Cortex of kidney (tissue), 1 donor: ENCODE measurements at places on chromosomes 5 and 9.

- no peak for DNase-seq
These were observed 9.6 kb downstream of the CSF2 start for GRCh38 chr5:132083071-132083678.

DNA sequence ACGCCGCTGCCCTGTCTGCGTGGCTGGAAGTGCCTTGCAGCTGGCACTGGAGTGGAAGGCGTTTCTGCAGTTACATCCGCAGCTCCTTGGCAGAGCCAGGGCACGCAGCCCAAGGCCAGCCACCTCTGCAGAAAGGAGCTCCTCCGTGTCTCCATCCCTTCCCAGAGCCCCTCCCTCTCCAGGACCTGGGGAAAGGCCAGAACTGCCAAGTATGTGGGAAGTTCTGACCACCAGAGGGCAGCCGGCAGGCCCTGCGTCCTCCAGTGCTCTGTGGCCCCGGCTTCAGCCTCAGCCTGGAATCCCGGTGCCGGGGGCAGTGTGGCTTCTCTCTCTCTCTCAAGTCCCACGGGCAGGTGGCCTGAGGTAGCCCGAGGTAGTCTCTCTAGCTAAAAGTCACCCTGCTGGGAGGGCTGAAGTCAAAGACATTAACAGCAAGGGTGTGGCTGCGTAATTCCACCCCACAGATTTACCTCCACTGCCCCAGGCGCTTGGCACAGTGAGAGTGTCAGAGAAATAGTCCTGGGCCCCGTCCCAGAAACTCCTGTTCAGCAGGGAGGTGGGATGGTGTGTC lies 101.7 kb upstream of the FCN2 start:
- no peak for DNase-seq

GRCh38 chr9:27184556-27185351 lies 75.7 kb downstream of the TEK start:
- DNase-seq = no peak

DNA sequence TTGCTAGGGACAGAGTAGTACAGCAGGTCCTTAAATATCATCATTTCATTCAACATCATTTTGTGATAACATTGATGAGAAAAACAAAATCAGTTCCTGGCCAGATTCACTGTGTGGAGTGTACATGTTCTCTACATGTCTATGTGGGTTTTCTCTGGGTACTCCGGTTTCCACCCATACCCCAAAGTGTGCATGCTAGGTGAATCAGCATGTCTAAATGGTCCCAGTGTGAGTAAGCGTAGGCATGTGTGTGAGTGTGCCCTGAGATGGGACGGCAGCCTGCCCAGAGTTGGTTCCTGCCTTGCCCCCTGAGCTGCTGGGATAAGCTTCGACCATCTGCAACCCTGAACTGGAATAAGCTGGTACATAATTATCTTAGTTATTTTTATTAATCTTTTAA lies 16.5 kb upstream of the GLIS3 start:
- no peak for DNase-seq

DNA sequence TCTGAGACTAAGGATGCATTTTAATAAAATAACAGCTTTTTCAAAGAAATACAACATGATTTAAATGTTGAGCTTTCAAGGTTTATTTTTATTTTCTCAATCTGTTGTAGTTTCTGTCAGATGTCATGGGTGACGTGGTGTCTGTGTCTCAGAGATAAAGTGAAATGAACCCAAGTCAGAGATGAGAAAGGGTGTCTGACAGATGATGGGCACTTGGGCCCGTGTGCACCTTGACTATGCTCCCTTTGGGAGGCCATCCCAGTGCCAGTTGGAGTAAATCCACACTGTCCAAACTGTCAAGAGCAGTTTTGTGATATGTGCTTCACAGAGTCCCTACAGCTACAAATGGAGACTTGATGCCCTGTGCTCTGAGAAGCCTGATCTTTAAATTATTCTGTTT lies 536.9 kb upstream of the FAM174A start:
- DNase-seq = no peak

DNA sequence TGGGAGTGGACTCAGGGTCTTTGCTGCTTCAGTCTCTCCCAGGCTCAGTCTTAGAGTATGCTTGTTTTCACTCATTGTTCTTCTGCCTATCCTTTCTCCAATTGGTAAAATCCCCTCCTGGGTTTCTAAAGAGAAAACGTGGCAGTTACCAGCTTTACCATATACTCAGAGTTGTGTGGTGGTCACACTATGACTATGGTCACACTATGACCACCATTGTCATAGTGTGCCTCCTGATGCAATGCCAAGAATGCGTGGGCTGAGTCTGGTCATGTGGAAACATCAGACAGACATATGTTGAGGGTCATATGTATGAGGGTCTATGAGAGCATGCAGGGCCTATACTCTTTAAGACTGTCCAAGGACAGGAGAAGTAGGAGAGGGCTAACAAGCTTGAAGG lies 326.5 kb upstream of the PRR16 start:
- DNase-seq = no peak

DNA sequence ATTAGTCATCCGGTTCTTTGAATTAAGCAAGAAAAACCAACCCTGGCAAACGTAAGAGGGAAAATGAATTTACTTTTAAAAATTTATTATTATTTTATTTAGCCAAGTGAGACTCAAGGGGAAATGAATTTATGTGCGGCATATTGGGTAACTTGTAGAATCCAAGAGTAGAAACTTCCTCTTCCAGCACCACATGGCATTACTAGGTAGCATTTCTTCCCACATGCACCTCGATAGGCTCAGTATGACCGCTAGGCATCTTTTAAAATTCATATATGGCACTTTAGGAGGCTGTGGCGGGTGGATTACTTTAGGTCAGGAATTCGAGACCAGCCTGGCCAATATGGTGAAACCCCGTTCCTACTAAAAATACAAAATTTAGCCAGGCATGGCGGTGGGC lies 17.6 kb upstream of the MYO10 start:
- DNase-seq = no peak

- DNase-seq = no peak
These were observed 6.7 kb downstream of the NCBP1 start for GRCh38 chr9:97640325-97640724.

DNA sequence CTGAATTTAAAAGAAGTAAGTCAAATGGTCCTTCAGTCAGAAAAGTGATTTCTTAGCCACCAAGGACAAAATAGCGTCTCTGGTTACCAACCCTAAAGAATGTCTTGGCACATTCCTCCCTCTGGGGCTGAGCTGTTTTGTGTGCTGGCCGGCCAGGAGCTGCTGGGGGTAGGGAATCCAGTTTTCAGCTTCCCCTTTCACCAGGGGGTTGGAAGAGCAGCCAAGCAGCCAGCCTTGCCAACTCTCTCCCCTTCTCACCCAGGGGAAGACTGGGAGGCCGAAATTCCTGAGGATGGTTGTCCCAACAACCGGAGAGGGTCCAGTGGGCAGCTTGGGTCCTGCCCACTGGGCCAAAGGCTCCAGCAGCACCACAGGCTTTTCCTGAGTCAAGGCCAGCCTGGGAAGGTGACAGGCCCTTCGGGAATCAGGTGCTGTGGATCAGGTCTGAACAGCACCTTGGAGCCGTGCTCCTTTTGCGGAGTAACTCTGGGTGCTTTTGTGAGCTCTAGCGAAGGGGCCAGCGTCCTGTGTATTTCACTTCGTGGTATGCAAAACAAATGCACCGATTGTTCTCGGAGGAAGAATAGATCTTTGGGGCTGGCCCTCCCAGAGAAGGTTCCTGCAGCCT lies 4.2 kb downstream of the WWC1 start:
- no peak for DNase-seq

- no peak for DNase-seq
These were observed 600.8 kb upstream of the DMAC1 start for GRCh38 chr9:8400378-8400777.

DNA sequence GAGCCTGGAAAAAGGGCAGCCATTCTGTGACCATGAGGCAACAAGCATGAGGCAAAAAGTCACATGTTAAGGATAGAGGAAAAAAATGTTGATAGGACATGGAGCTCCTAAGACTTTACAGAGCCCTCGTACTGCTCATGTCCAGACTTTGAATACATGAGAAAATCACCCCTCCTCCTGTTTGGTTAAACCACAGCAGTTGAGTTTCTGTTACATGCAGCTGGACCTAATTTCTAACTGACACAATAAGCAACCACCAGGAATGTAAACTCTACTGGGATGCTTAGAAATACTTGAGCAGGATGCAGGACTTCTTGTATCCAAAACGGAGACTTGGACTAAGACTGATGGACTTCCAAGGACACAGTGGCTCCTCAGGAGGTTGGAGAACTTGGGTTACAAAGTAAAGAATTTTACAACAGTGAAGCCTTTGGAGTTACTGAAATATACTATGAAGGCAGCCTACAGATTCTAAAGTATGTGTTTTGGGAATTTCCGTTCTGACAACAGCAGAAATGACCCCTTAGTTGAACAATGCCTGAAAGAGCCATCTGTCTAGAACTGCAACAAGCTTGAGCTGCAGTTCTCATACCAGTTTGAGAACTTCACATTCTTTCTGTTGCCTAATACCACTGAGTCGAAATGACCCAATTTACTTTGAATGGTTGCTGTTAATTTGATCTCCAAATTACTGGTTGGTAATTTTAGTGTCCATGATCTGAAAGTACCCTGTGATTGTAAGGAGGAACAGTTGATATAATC lies 268.9 kb downstream of the PIK3R1 start:
- DNase-seq = no peak

DNA sequence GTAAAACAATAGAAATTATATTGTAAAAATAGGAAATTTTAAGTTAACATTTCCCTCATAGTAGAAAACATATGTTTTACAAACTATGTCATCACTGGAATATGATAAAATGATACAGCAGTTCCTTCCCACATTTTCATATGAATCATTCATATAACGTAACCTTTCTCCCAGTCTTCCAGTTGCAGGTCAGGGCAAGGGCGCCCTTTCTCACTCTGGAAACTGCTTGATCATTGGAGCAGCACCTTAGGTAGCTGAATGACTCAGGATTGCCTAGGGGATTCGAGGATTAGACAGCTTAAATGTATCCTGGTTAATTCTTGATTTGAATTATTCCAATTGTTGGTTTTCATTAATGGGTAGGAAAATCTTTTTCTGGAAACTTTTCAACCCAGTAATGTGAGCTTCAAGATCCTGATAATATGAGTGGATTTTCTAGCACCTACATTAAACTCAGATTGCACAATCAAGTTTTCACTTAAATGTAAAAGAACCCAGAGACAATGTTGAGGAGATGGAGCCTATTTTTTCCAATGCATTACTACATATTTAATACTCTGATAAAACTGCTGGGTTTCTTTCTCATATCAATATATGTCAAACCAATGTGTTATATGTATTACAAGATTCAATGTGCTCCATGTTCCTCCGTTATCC lies 32.6 kb upstream of the ANXA1 start:
- no peak for DNase-seq

DNA sequence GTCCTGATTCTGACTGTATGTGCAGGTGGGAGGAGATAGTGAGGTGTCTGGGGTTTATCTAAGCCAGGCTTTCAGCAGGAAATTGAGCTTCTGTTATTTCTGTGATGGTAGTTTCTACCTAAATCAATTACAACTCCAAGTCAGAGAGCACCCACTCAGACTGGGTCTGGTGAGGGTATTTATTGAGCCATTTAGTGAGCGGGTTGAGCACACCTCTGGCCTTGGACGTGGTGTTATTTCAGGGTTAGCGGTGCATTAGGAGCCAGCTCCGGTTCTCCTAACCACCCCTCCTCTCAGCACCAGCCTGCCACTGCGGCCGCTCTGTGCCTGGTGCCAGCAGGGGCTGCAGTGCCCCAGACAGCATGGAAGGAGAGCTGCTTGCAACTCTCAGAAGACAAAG lies 238.9 kb downstream of the CACNA1B start:
- DNase-seq = no peak

DNA sequence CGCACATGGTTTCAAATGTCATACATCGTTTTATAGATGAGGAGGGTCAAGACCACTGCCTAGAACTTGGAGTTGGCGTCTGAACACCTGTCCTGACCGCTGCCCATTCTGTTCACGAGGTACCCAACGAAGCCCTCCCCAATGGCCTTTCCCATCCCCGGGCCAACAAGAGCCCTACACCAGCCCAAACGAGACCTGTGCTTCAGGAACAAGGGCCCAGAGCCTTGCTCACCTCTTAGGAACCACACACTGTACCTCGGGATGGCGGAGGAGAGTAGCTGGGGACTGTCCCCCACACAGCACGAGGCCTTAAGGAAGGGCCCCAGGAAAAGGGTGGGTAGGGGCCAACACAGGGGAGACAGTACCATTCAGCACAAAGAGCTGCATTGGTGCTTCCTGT lies 3.0 kb downstream of the SURF6 start:
- no peak for DNase-seq
